ENCODE measurements at places on chromosomes 5 and 9.

DNA sequence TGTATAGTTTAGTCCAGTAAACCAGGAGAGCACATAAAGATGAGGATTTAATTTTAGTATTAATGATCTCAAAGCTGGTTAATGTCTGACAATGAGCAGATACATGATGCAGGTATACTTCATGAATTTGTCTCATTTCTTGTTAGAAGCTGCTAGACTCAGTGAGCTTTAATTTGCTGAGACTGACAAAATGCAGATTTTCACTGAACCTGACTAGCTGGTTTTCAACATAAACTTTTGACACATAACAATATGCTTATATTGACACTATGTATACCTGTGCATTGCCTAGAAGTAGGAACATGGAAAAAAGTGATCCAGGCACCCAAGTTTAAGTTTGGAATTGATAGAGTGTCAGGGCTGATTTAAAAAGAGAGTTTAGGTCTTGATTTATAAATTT, 10.8 kb downstream of the UBLCP1 start:
- no peak for DNase-seq

GRCh38 chr5:59529239-59529638, 364.3 kb downstream of the PDE4D start:
- DNase-seq = no peak

DNA sequence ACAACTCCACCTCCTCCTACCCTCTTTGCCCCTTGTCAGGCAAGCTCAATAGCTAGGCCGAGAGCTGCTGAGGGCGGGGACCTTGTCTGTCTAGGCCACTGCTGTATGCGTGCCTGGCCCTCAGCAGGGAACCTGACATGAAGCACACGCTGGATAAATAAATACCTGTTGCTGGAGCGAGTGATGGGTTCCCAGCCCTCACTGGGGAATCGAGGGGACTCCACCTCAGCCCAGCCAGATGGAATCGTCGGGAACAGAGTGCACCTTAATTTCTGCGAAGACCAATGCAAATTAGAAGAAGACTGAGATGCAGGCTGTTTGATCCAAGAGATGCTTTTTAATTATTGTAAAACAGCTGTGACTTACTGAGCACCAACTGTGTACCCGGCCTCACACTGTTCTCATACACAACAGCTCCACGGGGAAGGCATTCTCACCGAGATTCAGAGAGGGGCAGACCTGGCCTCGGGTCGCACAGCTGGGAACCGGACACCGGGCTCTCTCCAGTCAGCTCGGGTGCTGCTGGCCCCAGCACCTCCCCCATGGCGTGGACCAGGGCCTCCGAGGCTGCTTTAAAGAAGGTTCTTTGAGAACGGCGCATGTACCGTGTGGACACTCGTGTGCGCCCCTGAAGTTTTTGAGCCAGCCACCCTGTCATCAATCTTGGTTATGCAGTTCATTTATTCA, 109.7 kb upstream of the IER5L start:
- no peak for DNase-seq

GRCh38 chr9:98882569-98882923, 61.2 kb upstream of the COL15A1 start:
- no peak for DNase-seq

DNA sequence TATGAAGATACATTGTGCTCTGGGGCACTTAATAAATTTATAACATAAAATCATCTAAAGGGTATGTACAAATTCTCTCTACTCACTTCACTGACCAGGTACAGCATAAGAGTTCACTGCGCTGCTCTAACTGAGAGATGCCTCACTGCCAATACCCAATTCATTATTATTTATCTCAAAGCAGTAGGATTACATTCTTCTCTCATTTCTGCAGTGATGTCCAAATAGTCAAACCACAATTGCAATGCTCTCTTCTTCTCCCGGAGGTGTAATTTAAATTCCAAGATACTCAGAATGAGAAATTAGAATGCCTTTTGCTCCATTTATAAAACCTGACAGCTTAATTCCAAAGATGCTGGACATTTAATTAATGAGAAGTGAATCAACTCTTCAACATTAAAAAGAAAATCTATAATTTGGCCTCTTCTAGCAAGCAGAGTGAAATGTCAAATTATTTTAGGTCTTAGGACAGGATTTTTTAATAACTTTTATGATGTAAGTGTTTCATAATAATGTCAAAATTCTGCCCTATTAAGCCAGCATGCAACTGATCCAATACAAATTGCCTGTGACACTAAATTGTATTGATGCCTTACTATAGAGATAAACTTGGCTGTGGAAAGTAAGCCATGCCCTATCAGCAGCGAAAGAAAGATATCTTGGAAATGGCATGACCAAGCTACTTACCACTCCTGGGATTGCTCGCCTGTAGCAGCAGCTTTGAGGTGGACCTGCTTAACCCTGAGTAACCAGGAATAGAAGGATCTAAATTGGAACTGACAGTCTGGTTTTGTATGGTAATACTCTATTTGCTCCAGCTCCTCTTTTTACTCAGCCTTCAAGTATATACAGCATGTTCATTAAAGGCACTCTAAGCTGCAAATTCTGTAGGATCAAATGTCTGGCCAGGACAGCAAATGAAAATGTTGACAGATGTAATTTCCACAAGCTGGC, 374.2 kb upstream of the TYRP1 start:
- no peak for DNase-seq

GRCh38 chr5:150035139-150035895, 34.8 kb downstream of the HMGXB3 start:
- DNase-seq = no peak
